Peyer's patch (tissue), 4 donors: ENCODE measurements at places on chromosomes 3 and 15. TPM values are rescaled to one million over a fixed set of nuclear protein-coding genes. Genes with fewer than 3 reads are reported as not detected.
A peak's percentile ranks its signal among the peaks of the same experiment; 100 is the strongest.

Gene MUC20
- total RNA-seq, result 71.8 TPM

DNA sequence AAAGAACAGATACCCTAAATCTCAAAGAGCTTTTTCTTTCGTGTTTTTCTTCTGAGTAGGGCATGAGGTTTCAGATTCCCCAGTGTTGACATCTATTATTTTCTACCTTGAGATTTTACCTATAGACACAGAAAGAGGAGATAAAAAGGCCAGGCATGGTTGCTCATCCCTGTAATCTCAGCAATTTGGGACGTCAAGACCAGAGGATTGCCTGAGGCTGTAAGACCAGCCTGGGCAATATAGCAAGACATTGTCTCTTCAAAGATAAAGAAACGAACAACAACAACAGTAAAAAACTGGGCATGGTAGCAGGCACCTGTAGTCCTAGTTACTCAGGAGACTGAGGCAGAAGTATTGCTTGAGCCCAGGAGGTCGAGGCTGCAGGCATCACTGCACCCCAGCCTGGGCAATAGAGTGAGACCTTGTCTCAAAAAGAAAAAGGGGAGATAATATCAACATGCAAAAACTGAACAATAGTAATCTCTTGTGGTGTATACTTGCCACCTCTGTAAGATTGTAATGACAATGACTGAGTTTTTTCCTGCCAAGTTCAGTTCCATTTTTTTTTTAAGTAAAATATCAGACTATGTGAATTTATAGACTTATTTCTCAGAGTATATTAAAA is 71.3 kb downstream of the MBNL1 start:
- no peak for DNase-seq
- no peak overlapping the region for H3K27ac ChIP-seq
- no peak overlapping the region for H3K4me3 ChIP-seq
- no peaks in the 10 kb centered on the region for H3K27me3 ChIP-seq
- H3K4me1 ChIP-seq, result peaks cover under 1% of the 10 kb centered on the region
- no peaks in the 10 kb centered on the region for H3K36me3 ChIP-seq

GRCh38 chr15:59321000-59321689 is 51.5 kb downstream of the MYO1E start:
- H3K4me1 ChIP-seq, result no peaks in the 10 kb centered on the region
- no peak overlapping the region for H3K27ac ChIP-seq
- no peaks in the 10 kb centered on the region for H3K36me3 ChIP-seq
- no peaks in the 10 kb centered on the region for H3K27me3 ChIP-seq

GRCh38 chr3:83122774-83123350 is 1361.4 kb upstream of the GBE1 start:
- H3K27me3 ChIP-seq, result no peaks in the 10 kb centered on the region
- H3K4me1 ChIP-seq, result no peaks in the 10 kb centered on the region
- no peak overlapping the region for H3K27ac ChIP-seq
- H3K4me3 ChIP-seq, result no peak overlapping the region
- no peak for DNase-seq

DNA sequence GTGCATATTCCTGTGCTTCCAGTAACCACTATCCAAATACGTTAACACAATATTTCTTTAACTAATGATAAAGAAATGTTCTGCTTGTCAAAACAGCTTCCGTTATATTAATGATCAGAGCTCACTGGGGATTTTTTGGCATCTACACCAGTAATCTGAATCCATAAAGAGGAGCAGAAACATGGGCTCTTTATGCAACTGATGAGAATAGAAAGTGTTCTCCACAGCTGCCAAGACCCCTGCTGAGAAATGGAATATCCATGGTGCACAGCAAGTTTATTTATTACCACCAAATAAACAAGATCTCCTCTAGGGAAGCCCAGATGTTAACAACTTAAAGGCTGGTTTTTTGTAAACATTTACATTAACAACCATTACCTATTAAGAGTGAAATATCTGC is 54.5 kb downstream of the ALDH1A2 start:
- no peak for DNase-seq
- H3K4me1 ChIP-seq, result no peaks in the 10 kb centered on the region
- no peak overlapping the region for H3K27ac ChIP-seq
- H3K27me3 ChIP-seq, result no peaks in the 10 kb centered on the region

GRCh38 chr3:39423436-39423970 is 17.0 kb downstream of the RPSA start:
- H3K4me1 ChIP-seq, result no peaks in the 10 kb centered on the region
- DNase-seq, result no peak
- H3K27ac ChIP-seq, result no peak overlapping the region
- no peaks in the 10 kb centered on the region for H3K36me3 ChIP-seq
- no peaks in the 10 kb centered on the region for H3K27me3 ChIP-seq
- H3K4me3 ChIP-seq, result no peak overlapping the region

DNA sequence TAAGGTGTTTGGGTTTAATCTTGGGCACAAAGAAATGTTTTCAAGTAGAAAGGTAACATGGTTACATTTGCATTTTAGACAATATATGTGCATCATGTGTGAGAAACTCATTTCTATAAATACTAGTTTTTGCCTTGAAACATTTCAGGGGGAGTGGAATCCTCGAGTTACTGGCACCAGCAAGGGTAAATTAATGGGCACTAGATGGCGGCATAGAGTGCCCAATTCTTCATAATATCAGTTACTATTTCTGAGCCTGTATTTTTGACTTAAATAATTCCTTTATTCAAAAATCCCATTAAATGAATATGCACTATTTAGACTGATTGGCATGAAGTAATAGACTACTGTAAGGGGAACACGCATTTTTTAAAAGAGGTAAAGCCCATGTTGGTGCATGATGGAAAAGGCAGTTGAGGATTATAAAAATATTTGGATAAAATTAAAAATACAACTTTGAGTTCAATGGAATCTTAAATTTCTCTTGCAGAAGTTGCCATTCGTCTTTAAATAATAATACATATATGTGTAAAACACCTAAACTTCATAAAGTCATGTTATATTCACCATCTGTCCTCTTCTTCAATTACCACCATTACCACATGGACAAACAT is 106.3 kb downstream of the ZBTB20 start:
- no peaks in the 10 kb centered on the region for H3K27me3 ChIP-seq
- no peak overlapping the region for H3K4me3 ChIP-seq
- no peaks in the 10 kb centered on the region for H3K36me3 ChIP-seq
- no peak overlapping the region for H3K27ac ChIP-seq

DNA sequence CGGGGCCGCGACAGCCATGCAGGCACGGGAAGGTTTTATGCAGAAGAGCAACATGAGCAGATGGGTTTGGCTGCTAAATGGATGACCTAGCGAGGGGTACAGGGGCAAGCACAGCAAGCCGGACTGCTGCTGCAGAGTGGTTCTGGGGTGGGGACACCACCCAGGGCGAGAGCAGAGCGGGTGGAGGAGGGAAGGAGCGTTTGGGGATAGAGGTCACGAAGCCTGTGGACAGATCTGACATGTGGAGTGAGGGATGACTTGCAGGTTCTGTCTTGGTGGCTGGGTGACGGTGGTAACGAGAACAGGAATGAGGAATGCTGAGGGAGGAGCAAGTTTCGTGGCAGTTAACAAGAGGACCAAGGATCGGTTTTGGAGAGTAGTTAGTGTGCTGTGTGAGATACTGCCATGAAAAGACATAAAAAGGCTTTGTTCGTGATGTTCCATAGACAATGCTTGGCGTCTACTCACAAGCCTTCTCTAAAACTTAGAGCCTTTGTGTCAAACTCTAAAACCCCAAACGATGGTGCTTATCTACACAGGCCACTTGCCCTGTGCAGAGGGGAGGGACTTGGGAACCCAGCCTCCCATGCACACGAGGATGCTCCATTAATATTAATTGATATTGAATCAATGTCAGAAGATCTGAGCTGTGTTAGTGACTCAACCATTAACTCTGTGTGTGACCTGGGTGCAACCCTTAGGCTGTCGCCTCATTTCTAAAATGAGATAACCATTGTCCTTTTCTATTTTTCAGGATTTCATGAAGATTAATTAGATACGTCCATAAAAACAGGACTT is 132.7 kb upstream of the SLC2A2 start:
- H3K4me3 ChIP-seq, result no peak overlapping the region
- H3K27me3 ChIP-seq, result no peaks in the 10 kb centered on the region
- no peak for DNase-seq
- peaks cover 6% of the 10 kb centered on the region for H3K4me1 ChIP-seq

DNA sequence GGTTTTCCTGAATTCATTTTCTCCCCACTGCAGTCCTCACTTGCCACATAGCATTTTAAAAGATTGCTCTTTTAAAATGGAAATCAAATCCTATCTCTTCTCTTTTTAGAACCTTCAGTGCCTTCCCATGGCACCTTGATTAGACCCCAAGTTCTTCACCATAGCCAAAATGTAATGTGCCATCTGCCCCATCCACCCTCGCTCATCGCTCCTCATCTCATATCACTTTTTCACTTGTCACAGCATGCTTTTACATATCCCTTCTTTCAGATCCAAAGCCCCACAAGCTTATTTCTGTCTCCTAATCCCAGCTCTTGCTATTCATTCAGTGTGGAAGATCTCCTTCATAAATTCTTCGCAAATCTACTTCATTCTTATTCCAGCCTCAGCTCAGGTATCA is 161.7 kb downstream of the CD47 start:
- H3K4me1 ChIP-seq, result no peaks in the 10 kb centered on the region
- H3K4me3 ChIP-seq, result no peak overlapping the region
- no peak overlapping the region for H3K27ac ChIP-seq
- DNase-seq, result no peak
- no peaks in the 10 kb centered on the region for H3K27me3 ChIP-seq

DNA sequence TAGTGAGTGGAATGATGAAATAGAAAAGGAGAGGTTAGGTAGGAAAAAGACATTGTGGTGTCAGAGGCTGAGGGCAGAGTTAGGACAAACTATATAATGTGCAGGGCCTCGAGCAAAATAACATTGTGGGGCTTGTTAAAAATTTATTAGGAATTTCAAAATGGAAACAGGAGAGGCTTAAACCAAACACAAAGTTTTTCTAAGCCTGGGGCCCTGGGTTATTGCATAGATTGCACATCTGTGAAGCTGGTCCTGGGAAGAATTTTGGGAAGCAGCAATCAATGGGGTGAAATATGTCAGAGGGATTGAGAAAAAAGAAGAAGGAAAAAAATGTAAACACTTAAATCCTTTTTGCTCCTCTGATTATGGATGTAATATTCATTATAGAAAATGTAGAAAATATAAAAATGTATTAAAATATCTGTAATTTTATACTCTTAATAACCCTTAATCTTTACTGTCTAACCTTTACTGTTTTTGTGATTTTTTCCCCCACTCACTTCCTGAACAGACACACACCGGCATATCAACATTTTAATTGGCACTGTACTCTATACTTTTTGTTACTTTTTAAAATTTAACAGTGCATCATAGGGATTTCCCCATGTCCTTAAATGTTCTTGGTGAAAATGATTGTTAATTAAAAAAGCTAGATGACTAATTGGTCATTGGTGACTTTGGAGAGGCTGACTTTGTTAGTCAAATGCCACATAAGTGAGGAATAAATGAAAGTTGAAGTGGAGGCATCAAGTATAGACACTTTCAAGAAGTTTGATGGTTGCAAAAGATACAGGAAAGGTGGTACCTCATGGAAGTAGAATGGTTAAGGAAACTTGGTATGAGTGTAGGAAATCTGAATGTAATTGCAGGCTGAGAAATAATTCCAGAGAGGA is 183.4 kb downstream of the NFKBIZ start:
- H3K27me3 ChIP-seq, result no peaks in the 10 kb centered on the region
- H3K27ac ChIP-seq, result no peak overlapping the region
- DNase-seq, result no peak
- H3K4me3 ChIP-seq, result no peak overlapping the region

DNA sequence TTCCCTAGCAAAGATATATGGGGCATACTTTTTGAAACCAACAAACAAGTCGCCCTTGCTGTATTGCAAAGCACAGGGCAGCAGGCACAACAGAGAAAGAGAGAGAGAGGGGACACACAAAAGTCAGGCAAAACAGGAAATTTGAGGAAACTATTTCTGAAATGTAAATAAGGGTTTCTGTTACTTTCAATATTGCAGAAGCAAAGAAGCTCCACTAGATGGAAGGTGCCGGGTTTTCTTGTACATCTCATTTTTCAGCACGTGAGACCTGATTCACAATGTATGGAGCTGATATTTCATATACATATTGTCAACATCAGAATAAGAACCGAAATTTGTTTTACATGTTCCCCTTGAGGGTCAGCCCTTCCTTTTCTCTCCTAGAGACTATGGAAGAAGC is 127.4 kb downstream of the FOXP1 start:
- peaks cover 1% of the 10 kb centered on the region for H3K4me1 ChIP-seq
- no peak for DNase-seq
- H3K27me3 ChIP-seq, result no peaks in the 10 kb centered on the region
- peak overlapping the region; percentile 20 for H3K27ac ChIP-seq
- H3K36me3 ChIP-seq, result no peaks in the 10 kb centered on the region
- no peak overlapping the region for H3K4me3 ChIP-seq

GRCh38 chr3:38006445-38006995 is 15.9 kb downstream of the VILL start:
- H3K27ac ChIP-seq, result no peak overlapping the region
- H3K36me3 ChIP-seq, result no peaks in the 10 kb centered on the region
- DNase-seq, result no peak
- H3K4me1 ChIP-seq, result peaks cover 23% of the 10 kb centered on the region
- no peaks in the 10 kb centered on the region for H3K27me3 ChIP-seq
